ENCODE measurements at places on chromosomes 3 and 15.

GRCh38 chr3:27680517-27681246 is 41.4 kb downstream of the EOMES start:
- DNase-seq: no peak

DNA sequence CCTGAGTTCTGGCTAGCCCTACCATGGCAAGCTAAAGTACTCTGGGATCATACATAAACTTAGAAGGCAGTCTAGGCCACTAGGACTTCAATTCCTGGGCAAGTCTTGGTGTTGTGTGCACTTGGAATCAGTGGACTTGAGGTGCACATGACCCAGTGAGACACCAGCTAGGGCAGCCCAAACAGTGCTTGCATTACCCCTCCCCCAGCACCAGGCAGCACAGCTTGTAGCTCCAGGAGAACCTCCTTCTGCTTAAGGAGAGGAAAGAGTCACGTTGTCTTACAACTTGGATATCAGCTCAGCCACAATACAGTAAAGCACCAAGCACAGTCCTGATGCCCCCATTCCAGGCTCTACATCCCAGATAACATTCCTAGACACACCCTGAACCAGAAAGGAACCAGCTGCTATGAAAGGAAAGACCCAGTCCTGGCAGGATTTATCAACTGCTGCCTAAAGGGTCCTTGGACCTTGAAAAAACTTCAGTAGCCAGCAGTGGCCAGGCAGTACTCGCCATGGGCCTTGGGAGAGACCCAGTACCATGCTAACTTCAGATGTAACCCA is 57.2 kb downstream of the MYO9A start:
- no peak for DNase-seq

- no peak for DNase-seq
Measured at GRCh38 chr3:18345015-18345367, 80.1 kb downstream of the SATB1 start.

DNA sequence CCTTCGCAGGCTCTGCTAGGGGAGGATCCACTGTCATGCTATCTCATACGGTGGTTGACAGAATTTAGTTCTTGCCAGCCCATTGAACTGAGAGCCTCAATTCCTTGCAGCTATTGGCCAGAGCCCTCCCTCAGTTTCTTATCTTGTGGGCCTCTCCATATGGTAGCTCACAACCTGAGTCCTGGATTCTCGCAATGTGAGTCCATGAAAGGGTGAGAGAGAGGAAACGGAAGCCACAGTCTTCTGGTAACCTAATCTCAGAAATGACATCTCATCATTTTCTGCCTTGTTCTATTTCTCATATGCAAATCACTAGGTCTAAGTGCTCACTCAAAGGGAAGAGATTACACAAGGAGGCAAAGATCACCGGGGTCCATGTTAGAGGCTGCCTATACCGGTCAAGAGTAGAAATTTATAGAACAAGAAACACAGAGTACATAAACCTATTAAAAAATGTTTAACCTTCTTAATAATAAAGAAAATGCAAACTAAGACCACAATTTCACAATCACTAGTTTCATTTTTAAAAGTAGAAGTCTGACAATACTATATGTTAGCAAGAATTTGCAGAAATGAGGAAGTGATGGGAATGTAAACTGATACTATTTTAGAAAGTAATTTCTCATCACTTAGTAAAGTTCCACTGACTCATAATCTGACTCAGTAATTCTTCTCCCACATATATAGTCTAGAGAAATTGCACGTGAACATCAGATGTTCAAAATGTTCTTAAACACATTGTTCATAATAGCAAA is 378.4 kb upstream of the AGTR1 start:
- DNase-seq: no peak

DNA sequence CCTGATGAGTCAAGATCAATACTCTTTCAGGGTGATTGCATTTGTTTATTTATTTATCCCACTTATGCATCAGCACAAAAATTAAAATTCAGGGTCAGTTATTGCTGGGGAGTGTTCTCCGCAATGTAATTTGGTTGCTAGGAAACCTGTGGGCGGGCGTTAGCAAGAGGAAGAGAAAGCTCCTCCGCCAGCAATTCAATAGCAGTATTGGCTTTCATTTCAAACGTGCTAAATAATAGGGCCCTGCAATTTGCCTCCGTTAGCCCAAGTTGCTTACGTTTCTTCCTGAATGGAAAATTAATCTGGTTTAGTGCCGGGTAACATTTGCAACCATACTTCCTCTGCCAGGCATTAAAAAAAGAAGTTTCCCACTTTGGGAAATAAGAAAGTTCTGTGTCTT is 35.5 kb upstream of the PLCL2 start:
- no peak for DNase-seq

- no peak for DNase-seq
Measured at GRCh38 chr3:7207125-7207524, 346.2 kb downstream of the GRM7 start.

DNA sequence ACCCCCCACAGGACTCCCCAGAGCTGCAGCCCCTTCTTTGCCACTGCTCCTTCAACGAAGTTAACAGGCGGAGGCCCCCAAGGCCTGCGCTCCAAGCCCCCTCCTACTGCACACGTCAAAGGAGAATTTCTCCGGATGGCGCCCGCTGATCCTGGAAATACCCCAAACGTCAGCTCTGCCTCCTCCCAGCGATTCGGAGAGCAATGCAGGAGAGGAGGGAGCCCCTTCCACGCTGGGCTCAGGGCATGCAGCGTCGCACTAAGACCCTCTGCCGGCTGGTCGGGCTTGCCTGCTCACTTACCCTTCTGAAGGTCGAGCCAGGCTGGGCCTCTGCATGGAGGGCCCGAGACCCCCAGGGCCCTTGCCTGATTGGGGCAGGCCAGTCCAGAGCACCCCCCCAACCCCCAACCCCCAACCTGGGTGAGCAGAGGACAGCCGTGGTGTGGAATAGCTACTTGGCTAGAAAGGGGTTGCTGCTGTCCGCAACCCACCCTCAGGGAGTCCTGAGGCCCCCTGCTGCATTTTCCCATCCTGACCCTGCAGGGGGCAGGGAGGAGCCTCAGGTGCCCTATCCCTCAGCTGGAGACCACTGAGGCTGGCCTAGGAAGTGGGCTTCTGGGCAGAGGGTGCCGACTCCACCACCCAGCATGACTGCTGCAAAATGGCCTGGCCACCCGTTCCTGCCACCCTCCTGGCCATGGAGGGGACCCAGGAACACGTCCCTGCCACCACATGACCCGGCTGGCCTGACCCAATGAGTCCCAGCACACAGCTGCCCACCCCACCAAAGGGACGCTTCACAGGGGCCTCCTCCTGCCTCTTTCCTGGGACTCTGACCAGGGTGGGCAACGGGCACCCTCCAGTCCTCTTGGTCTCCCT is 976 bp downstream of the ATP2B2 start:
- DNase-seq: no peak

Data from coronary artery (tissue), 2 donors.